ENCODE measurements at places on chromosomes 7 and 10.

GRCh38 chr10:19702215-19702614 is 114.0 kb upstream of the PLXDC2 start:
- no peak for DNase-seq

GRCh38 chr7:25552998-25553397 is 324.7 kb upstream of the NPVF start:
- DNase-seq = no peak

- no peak for DNase-seq
These were observed 439.1 kb upstream of the MGMT start for GRCh38 chr10:129027906-129028305.

DNA sequence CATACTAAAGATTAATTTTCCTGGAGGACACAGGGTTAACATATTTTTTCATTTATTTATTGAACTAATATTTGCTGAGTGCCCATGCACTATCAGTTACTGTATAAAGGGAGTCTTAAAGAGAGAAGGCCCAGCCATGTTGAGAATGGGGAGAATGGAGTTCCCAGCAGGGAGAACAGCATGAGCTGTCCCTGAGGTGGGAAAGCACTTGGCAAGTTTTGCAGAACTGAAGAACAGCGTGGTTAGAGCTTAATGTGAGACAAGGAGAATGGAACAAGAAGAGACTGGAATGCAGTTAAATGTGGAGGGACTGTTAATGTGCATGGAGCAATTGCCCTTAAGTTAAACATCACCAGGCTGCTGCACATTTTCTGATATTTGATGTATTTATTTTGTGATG is 435.4 kb downstream of the SUGCT start:
- no peak for DNase-seq

DNA sequence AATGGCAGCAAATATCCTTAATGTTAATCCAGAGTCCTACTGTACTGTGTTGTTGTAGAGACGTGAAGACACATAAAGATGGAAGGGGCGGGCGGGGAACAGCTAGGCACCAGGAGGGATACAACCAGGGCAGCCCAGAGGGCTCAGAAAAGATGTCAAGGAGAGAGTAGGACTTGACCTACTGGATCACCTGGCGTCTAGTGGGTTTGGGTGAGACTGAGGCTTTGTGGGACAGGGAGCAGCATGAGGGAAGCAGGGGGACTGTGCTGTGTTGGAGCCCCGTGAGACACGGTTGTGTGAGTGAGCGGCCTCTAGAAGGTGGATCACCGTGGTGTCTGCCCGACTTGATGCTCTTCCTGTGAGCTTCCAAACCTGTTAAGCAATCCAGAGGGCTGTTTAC is 68.0 kb downstream of the PTPRE start:
- DNase-seq = no peak

GRCh38 chr10:71068861-71069271 is 143.5 kb upstream of the UNC5B start:
- no peak for DNase-seq

GRCh38 chr7:47304727-47305719 is 276.9 kb downstream of the TNS3 start:
- DNase-seq = no peak

- DNase-seq = no peak
These were observed 79.6 kb downstream of the FAM204A start for GRCh38 chr10:118262538-118262937.

DNA sequence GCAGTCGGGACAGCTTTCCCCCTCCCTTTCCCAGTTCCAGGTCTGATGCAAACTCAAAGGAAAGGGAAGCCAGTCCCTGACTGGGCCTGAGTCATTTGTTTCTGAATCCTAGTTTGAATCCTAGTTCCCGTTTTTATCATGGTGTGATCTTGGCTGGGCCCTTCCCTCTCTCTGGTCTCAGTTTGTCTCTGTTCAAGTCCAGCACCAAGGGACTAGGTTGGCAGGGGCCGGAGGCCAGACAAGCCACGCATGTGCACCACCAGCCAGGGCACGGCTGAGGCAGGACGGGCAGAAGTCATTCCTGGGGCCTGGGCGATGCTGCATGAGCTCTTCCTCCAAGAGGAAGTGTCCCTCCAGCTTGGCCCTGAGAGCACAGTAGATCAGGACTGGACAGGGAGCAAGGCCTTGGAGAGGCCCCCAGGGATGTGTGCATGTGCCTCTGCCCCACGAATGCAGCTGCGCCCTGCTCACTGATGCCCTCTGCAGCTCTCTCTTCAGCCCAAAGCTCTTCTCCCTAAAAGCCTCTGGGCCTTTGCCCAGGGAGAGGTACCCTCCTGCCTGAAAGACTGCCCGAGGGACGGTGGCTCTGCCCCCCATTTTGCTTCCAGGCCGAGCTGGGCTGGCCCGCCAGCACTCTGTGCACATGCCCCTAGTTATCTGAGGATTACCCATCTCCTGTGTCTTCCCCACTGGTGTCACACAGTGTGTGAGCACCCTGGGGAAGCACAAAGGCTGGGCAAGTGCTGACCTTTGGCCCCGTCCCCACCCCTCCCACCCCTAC is 86.7 kb downstream of the ZMIZ1 start:
- DNase-seq = no peak

DNA sequence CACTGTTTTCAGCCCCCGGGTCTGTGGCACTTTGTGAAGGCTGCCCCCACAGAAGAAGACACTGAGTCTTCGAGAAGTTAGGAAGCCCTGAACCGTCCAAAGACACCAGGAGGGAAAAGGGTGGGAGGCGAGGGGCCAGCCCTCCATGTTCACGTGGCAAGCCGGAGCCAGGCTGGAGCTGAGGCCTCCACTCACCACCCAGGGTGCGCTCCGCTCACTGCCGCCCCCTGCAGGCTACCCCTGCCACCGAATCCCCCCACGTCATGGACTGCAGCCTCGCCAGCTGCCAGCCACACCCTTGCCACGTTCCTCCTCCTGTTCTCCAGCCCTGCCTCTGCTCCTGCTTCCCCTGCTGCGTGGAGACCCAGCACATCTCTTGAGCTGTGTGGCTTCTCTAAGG is 59.0 kb upstream of the EN2 start:
- DNase-seq = no peak

GRCh38 chr7:135600226-135600625 is 42.5 kb downstream of the NUP205 start:
- DNase-seq = no peak

- no peak for DNase-seq
These were observed 75.9 kb upstream of the PTPRZ1 start for GRCh38 chr7:121796936-121797656.

DNA sequence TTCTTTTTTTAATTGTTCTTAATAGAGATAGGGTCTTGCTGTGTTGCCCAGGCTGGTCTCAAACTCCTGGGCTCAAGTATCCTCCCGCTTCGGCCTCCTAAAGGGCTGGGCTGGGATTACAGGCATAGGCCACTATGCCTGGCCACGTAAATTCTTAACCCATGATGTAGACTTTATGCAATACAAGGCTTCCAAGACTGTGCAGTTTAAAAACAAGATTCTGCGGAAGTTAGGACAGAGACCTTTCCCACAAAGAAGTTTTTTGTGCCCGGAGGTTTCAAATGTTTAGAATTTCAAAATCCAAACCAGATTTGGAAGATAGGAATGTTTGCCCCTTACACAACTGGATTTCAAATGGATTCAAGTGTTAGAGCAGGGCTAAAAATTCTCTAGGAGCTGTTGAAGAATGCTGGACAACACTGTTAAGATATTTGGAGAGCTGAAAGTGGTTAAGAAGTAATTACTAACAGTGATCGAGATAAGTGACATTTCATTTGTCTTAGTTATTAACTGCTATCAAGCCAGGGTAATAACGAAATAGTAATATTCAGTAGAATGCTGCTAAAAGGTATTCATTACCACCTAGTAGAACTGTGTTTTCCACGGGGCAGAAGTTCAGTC is 7.4 kb downstream of the APBB1IP start:
- no peak for DNase-seq

DNA sequence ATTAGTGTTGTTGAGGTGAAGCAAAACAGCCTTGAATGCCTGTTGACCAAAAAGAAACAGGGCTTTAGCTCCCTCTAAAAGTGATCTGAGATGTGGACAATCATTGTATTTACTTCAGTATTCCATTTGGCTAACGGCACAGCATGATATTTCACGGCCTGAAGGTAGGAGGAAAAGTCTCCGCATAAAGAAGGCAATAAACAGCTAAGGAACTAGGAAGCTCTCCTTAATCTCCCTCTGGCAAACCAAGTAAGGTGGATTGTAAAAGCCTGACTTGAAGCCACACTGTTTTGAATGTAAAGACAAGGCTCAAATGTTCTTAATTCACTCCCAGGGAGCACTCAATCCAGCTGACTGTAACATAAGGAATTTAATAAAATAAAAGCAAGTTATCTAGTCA is 160.0 kb upstream of the ZNF804B start:
- DNase-seq = no peak

GRCh38 chr7:74478671-74479065 is 25.0 kb downstream of the GTF2IRD1 start:
- DNase-seq = no peak

- no peak for DNase-seq
These were observed 23.0 kb downstream of the SMKR1 start for GRCh38 chr7:129525225-129525862.

DNA sequence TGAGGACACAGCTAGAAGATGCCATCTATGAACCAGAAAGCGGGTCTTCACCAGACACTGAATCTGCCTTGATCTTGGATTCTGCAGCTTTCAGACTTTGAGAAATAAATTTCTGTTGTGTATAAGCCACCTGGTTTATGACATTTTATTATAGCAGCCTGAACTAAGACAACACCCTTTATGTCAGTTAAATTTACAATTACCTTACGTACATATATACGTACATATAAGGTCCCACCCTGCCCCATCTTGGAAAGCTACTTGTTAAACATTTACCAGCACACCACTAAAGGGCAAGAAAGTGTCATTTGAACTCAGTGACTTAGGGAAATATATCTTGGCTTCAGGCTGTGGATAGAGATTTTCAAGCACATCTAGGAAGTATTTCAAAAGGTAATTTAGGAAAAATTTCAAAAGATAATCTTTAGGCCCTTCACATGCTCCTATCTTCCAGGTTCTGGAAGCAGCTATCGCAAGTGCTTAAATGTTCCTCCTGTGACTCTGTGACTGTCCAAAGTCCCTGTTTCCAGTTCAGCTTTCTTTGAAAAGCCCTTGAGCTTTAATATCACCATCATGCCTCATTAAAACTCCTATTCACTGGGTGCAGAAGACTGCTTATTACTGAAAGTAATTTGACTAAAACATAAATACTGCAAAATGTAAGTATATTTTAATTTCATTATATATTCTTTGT is 9.6 kb upstream of the SRI start:
- no peak for DNase-seq

- DNase-seq = no peak
These were observed 134.7 kb downstream of the MGMT start for GRCh38 chr10:129601737-129602136.

GRCh38 chr10:27388761-27389399 is 115.2 kb upstream of the RAB18 start:
- no peak for DNase-seq

Data from stimulated activated CD8-positive, alpha-beta memory T cell treated with anti-CD3 and anti-CD28 coated beads, Interleukin-15, amount 100 ng/mL, for 48 hours (primary cell).